ENCODE measurements at places on chromosomes 16 and 17.

- no peak for DNase-seq
Measured at GRCh38 chr16:50559804-50560514, 11.8 kb downstream of the NKD1 start.

GRCh38 chr17:68775318-68775717 is 174.2 kb upstream of the FAM20A start:
- no peak for DNase-seq

DNA sequence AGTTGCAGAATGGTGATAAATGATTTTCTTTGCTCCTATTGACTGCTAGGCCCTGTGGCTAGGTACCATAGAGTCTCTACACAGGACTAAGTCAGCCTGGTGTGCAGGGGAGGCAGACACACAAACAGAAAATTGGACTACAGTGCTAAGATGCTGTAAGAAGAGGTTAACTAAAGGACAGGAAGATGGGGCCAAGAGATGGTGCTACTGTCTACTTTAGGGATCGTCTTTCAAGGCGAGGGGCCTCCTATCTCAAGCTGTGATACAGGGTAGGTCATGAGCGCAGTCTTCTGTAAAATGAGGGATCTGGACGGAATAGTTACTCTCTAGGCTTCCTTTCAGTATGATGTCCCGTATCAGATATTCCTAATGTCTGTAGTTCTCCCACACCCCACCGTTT is 817 bp downstream of the NME1 start:
- DNase-seq: no peak

DNA sequence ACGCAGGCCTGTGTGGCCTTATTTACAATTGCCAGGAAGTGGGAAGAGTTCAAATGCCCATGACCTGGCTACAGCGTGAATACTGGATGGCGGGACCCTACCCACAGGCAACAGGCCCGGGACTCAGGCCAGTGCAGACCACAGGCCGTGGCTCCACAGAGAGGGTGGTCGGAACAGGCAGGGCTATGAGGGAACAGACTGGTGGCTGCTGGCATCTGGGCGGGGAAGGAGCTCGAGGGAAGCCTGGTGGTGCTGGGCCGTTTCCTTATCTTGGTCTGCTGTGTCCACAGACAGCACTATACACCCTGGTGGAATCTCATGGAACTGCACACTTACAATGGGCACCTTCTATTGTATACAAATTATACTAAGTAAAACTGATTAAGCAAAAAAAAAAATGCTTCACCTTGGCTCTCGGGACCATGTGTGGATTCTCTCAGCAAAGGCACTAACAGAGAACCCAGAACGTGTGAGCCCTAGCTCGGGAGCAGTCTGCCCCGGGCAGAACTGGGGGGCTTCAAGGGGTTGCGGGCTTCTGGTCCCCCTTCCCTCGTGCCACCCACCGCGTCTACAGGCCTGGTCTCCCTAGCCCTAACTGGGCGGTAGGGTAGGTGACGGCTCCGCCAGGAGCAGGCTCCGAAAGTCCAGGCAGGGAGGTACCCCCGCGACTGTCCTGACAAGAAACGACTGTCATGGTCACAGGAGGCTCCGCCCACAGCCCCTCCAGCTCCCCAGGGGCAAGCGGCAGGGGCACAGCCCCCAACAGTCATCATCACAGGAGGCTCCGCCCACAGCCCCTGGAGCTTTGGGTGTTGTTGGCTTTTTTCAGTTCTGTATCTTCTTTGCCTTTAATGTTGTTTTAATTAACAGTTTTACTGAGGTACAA is 21.8 kb downstream of the CEP131 start:
- no peak for DNase-seq

DNA sequence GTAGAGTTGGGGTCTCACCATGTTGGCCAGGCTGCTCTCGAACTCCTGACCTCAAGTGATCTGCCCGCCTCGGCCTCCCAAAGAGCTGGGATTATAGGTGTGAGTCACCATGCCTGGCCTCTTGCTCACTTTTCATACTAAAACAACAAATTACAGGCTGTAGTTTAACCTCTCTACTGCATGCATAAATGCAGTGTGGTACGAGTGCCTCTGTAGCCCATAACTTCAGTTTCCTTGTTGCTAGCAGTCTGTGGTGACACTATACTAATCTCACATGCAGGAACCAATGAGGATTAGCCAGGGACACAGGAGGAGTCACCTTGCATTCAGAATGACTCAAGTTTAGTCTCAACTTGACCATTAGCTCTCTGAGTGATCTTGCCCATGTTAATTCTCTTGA is 20.1 kb downstream of the HMOX2 start:
- no peak for DNase-seq

GRCh38 chr17:77990301-77990700 is 31.8 kb downstream of the TNRC6C start:
- DNase-seq: no peak

DNA sequence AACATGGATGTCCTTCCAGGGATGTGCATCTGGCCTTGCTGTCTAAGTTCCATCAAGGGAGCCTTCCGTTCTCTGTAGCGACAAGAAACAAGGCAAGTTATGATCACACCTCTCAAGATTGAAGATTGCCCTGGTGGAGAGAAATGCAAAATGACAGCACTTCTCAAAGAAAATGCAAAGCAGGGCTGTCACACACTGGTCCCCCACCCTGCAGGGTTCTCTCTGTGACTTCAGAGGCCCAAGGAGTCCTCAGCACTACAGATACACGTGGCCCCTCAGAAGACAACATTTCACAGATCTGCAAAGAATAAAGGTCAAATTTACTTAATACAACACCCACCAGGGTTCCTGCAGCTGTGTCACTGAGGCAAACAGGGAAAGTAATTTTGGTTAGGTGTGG is 60.7 kb upstream of the TEX2 start:
- DNase-seq: no peak

GRCh38 chr17:78484271-78485246 is 92.6 kb downstream of the DNAH17 start:
- DNase-seq: peak; percentile 64

- no peak for DNase-seq
Measured at GRCh38 chr17:80257716-80258213, 2.9 kb upstream of the RNF213 start.

GRCh38 chr16:314795-315299 is 31.9 kb downstream of the PDIA2 start:
- no peak for DNase-seq

DNA sequence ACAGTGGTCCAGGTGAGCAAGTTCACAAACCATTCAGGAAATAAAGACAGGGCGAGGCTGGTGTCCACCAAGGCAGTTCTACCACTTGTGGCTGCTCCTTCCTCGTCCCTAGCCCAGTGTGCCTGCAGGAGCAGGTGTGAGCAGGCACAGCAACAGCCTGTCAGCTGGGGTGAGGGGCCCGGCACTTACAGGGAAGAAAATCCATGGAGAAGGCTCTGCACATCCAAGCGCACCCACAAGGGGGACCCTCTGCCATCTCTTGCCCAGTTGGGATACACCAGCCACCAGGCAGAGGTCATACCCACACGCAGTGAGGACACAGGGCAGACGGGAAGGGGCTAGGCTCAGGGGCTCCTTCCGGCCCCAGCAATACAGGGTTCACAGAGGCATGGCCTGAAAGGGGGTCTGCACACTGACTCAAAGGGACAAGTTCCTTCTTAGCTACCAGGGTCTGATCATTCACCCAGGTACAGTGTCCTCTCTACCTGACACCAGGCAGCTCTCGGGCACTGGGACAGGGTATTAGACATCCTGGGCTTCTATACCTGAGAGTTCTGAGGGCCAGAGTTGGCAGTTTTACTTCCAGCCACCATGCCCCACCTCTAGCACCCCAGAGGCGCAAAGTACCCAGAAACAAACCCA is 27.0 kb downstream of the CDIP1 start:
- DNase-seq: no peak

DNA sequence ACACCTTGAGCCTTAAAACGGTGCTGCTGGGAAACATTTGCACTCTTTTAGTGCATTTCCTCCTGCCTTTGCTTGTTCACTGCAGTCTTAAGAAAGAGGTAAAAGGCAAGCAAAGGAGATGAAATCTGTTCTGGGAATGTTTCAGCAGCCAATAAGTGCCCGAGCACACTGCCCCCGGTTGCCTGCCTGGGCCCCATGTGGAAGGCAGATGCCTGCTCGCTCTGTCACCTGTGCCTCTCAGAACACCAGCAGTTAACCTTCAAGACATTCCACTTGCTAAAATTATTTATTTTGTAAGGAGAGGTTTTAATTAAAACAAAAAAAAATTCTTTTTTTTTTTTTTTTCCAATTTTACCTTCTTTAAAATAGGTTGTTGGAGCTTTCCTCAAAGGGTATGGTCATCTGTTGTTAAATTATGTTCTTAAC is 4.4 kb downstream of the SOX9 start:
- DNase-seq: no peak

GRCh38 chr17:83062818-83063671 is 16.4 kb upstream of the METRNL start:
- DNase-seq: no peak

- DNase-seq: no peak
Measured at GRCh38 chr17:9185142-9185541, 163.8 kb downstream of the NTN1 start.

GRCh38 chr17:21061158-21061835 is 18.5 kb upstream of the USP22 start:
- DNase-seq: no peak

Data from activated CD8-positive, alpha-beta memory T cell treated with anti-CD3 and anti-CD28 coated beads for 48 hours (primary cell).